Activated B cell treated with CpG ODN at 0.5 μM for 24 hours (primary cell): ENCODE measurements at places on chromosomes 1 and 21.

- no peak for DNase-seq
Measured at GRCh38 chr1:65021795-65022194, 55.4 kb upstream of the JAK1 start.

DNA sequence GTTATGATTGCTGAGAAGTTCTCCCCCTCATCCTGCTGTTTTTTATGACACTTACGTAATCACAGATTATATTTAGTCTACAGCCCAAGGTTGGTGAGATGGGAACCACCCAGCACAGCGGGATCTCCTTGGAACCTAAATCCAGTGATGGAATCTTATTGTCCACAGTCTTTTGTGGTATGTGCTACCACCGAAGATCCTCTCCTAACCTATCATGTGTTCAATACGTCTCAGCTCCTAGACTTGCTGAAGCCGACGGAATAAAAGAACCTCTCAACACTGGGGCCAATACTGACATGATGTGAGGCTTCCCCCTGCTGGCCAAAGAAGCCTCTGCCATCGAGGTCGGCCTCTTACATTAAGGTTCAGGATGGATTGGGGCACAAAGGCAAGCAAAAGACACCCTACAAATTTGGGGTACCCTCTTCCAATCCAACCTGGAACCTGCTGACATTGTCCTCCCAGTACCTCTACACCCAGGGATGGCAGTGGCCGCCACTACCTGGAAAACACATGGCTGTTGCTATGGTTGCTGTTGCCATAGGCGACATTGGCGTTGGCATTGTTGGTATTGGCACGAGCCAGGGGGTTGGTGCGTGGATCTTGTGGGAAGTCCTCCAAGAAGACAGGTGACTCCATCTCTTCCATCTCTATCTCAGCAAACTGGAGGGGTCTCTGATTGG, 19.4 kb upstream of the KIF21B start:
- peak; percentile 47 for DNase-seq

- DNase-seq = no peak
Measured at GRCh38 chr1:197063212-197063611, 3.8 kb downstream of the F13B start.

- no peak for DNase-seq
Measured at GRCh38 chr1:2446394-2446793, 29.7 kb upstream of the PLCH2 start.

- no peak for DNase-seq
Measured at GRCh38 chr1:90727917-90728501, 10.9 kb upstream of the BARHL2 start.

DNA sequence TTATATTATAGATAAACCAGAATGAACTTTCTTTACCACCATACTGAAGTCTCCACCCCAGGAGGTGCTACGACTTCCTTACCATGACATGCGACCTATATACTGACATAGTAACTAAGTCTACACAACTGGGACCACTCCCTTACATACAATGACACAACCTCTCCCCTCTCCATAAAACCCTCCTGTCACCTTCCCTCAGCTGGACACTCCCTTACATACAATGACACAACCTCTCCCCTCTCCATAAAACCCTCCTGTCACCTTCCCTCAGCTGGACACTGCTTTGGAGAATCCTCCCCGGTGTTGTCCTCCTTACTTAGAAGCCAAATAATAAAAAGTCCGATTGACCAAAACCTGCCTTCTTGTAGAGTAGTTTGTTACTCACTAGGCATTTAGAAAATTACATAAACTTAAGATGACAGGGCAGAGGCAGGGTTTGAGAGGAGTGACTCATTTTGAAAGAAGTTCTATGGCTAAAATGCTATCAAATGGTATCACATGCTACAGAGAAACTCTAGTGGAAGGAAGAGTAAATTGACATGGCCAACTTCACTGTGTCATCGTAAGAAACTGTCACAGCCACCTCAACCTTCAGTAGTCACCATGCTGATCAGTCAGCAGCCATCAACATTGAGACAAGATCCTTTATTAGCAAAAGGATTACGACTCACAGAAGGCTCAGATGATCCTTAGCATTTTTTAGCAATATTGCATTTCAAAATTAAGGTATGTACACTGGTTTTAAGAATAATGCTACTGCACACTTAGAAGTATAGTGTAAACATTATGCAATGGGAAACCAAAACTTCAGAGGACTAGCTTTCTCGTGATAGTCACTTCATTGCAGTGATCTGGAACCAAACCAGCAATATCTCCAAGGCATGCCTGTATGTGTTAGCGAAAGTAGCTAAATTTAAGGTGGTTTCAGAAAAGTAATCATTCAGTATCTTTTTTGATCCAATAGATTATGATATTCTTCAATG, 56.4 kb downstream of the AHCTF1 start:
- DNase-seq = no peak

- DNase-seq = no peak
Measured at GRCh38 chr1:34776911-34777310, 4.1 kb upstream of the GJB3 start.

DNA sequence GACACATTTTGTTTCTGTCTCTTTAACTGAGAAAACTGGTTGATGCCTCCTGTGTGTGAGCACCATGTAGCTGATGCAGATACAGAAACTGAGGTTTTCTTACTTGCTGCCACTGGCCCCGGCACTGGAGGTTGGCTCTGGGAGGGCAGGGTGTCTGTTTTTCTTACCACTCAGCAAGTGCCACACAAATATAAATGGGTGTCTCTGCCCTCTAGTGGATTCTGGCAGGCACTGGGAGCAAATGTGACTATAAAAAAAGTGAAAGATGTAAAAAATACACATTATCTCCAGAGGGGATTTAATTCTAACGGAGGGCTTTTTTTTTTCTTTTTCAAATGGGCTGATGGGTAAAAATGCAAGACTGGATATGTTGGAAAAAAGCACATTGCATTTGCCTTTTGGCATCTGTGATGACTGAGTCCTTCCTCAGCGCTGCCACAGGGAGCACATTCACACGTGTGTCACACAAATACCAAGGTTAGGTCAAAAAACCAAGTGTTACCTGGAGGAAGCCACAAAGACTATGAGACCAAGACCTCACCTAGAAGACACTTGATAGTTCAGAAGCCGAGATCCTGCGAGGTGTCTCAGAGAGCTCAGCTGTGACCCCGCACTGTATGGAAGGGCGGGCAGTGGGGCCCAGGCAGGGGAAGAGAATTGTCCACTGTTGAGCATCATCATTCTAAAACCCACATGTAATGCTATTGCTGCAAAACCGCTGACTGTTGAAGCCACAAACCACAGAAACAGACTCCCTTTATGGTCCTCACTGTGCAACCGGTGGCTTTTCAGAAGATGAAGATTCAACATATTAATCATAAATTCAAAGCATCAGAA, 18.9 kb downstream of the PGBD2 start:
- DNase-seq = no peak

- DNase-seq = no peak
Measured at GRCh38 chr1:8373581-8374241, 55.8 kb downstream of the SLC45A1 start.

- DNase-seq = no peak
Measured at GRCh38 chr1:244353551-244354091, 98.1 kb downstream of the ADSS2 start.

GRCh38 chr21:46098303-46099141, 610 bp downstream of the COL6A2 start:
- peak; percentile 15 for DNase-seq

DNA sequence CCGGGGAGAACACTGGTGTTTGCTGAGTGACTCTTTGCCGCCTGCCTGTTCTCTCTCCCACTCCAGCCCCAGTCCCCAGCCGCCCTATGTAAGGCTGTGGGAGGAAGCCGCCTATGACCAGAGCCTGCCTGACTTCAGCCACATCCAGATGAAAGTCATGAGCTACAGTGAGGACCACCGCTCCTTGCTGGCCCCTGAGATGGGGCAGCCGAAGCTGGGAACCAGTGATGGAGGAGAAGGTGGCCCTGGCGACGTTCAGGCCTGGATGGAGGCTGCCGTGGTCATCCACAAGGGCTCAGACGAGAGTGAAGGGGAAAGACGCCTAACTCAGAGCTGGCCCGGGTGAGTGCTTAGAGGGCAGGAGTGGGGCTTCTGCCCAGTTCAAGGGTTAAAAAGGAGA, 8.2 kb downstream of the BSND start:
- no peak for DNase-seq

GRCh38 chr21:37461479-37461878, 94.9 kb downstream of the DYRK1A start:
- no peak for DNase-seq

DNA sequence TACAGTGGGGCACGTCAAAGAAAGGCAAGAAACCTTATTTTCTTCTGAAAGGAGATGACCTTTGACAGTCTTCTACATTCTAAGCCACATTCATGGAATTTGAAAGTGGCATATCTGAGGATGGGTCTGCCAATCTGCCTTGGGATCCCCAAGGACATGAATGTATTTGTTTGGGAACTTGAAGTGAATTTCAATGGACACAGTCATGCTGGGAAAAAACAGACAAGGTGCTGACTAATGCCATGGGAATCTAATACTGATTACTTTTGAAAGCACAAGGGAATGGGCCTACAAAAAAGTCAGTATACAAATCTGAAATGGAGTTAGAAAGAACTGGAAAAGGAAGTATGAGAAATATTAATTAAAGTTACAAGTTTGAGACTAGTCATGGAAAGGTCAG, 128.8 kb downstream of the KCNJ6 start:
- DNase-seq = no peak

DNA sequence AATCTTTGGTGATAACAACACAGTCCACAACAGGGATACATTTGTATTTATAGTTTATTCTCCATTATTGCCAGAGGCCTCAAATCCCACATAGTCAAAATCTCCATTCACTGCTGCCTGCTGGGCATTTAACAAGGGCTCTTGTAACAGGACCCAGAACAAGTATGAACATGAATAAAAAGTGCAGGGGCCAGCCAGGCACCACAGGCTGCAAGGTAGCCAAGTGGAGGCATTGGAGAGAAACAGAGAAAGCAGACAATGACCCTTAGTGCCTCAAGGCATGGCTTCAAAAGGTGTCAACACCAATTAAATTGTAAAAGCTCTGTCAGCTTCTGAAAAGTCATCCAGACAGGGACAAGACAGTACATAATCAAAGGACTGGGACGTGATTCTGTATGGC, 116.8 kb downstream of the ATP6V1G3 start:
- DNase-seq = no peak

GRCh38 chr1:43274125-43274803, 4.5 kb downstream of the TMEM125 start:
- DNase-seq = no peak

- DNase-seq = no peak
Measured at GRCh38 chr1:7299994-7300393, 471.1 kb upstream of the VAMP3 start.

DNA sequence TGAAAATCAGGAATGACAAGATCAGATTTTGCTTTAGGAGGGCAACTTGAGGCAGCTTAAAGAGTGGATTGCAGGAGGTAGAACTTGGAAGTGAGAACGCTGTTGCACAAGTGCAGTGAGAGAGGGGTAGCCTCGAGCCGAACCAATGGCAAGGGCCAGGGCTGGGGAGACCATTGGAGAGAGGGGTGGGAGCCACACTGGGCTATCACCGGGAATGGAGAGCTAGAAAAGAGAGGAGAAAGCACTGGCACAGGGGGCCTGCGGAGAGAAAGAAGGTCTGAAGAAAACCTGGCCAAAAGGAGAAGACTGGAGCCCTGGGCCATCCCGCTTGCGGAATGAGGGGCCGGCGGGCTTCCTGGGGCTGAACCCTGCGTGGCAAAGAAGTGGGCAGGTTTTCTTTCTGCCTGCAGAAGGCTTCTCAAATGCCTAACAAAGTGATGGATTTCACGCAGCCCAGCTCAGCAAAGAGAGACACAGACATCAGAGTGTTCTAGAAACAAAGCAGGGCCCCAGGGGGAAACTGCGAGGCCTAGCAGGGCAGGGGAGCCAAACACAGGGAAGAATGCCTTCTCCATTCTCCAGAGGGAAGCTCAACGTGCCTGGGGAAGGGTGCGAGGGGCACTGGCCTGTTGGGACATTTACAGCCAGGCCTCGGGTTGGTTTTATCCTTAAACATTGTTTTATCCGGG, 1.2 kb upstream of the SLC37A1 start:
- DNase-seq = no peak

DNA sequence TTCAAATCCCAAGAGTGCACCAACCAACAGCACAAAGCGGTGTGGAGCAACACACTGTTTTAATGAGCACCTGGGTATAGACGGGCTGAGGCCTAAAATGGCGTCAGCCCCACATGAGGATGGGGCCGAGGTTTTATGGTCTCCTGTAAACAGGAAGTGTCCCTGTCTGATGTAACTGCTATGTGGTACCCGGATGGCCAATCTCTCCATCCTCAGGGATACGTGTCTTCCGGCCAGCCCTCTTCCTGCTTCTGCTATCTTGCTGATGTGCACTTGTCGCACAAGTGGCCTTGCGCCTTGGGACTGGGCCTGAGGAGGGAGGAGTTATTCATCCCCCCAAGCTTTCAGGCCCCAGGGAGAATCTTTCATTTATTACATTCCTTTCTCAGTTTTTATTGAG, 73.5 kb downstream of the CNST start:
- DNase-seq = no peak
